CD4-positive, alpha-beta T cell treated with Interferon gamma for 1 hour (primary cell): ENCODE measurements at places on chromosomes 2 and 18.

DNA sequence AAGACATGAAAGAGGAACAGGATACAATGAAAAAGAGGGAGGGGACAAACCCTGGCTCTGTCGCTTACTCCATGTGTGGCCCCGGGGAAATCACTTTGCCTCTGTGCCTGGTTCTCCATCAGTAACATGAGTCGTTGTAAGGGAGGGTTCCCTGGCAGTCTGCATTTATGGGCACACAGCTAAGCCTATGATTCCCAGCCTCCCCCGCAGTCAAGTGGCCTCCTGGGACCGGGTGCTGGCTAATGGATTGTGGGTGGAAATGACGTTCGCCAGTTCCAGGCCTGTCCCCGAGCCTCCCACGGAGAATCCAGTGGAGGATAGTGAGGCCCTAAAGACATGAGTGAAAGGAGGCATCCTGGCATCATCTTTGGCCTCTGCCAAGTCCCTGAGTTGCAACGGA is 42.7 kb downstream of the SFXN5 start:
- DNase-seq, result no peak

DNA sequence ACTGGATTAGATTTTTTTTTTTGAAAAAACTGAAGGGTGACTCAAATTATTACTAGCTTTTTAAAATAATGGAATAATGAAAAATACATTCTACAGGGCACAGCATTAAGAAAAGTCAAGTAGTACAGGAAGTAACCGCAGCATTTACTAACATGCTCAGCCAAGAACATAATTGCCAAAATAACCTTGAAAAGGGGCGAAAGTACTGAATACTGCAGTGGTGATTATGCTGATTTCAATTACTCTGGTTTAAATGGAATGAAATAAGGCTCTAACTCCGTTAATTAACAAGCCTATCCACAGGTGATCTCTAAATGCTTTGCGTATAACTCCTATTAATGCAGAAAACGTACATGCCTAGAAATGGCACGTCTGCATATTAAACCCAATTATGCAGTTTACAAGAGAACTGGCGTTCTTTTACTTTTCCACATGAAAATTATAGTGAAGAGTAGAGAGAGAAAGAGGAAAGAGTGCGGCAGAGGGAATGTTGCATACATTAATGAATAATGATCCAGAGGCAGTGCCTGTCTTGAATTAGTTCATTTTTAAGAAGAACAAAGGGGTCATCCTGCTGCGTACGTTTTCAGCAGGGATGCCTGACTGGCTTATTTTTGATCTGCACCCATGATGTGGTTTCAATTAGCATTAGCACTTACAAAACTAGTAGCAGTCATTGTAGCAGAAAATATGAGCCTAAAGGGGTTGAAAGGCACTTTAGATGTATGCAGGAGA is 612.4 kb downstream of the NYAP2 start:
- DNase-seq, result no peak

DNA sequence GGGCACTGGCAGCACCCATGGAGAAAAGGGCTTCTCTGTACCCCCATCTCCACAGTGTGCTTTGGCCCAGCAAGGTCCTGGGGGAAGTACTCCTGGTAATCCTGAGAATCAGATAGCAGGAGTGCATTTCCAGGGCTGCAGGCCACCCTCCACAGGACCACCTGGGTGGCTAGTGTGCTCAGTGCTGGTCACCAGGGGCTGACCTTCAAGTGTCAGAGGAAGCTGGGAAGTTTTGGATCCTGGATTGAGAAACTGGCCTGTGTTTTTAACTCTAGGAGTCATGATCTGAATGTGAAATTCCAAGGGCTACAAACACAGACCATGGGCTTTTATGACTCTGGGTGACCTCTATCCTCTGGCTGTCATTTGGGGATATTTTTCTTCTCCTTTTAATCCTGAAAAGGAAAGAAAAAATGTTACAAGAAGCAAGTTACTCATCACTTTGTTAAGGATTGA is 9.3 kb downstream of the RHOB start:
- DNase-seq, result no peak

DNA sequence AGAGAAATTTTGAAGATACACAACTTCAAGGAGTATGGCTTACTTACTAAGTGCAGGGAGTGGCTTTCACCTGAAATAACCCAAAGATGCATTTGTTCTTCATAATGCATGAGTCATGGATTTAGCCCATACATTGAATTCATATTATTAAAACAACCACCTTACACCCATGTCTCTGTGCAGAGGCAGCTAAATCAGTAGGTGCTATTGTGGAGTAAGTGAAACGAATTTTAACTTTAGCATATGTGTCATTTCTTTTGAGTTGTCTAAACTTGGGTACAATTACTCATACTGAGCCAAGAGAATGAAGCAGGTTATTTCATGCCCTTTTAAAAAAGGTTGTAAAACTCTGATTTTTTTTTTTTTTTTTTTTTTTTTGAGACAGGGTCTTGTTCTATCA is 11.0 kb upstream of the ANKRD29 start:
- no peak for DNase-seq

DNA sequence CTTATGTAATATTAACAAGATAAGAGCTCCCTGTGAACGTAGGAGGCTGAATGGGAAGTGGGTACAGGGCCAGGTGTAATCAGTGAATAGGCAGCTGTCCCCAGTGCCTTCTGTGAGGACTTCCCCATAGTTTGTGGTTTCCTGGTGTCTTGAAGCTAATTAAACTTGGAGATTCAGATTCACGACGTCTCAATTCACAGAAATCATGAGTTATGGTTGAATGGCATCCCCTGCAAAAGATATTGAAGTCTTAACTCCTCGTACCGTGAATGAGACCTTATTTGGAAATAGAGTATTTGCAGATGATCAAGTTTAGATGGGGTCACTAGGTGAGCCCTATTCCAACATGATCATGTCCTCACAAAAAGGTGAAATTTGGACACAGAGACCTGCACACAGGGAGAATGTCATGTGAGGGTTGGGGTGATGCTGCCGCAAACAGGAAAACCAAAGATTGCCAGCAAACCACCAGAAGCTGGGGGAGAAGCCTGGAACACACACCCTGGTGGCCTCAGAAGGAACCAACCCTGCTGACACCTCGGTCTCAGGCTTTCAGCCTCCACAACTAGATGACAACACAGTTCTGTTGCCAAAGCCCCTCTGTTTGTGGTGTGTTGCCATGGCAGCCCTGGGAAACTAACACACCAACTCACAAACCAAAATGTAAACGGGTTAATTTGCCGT is 13.2 kb downstream of the ARL4C start:
- peak; percentile 92 for DNase-seq

DNA sequence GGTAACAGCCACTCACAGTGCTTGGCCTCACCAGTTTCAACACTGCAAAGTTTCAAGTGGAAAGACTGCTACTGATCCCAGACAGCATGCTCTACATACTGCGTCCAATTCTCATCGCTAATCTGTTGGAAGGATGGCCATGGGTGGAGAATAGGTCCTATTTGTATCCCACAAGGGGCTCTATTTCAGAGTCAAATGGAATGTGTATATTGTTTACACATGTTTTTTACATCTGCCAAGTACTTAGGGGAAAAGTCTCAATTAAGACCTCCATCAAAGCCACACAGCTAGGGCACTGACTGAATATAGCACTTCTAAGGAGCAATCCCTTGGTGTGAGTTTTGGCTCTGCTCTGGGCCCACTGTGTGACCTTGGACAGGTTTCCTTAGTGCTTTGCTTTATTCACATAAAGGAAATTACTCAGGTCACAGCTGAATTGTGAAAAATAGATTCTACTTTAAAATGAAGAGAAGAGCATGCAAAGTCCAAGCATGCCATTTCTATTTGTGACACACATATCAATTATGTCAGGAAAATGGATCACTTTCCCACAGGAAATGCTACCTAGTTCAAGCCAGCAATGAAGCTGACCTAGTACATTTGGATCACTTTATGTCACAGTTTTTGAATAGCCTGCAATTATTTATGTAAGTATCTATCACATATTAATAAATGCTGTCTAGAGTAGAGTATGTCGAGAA is 112.9 kb upstream of the STK17B start:
- no peak for DNase-seq
